ENCODE measurements at places on chromosomes 3 and 15.

- H3K4me3 ChIP-seq = no peak overlapping the region
- DNase-seq = no peak
- no peak overlapping the region for H3K27ac ChIP-seq
- no peaks in the 10 kb centered on the region for H3K4me1 ChIP-seq
Measured at GRCh38 chr15:43985976-43986680, 159.3 kb downstream of the WDR76 start.

GRCh38 chr3:65950340-65951326 lies 88.1 kb downstream of the MAGI1 start:
- H3K27me3 ChIP-seq = no peaks in the 10 kb centered on the region
- no peaks in the 10 kb centered on the region for H3K4me1 ChIP-seq
- DNase-seq = no peak
- no peak overlapping the region for H3K4me3 ChIP-seq

- H3K27me3 ChIP-seq = no peaks in the 10 kb centered on the region
- no peak for DNase-seq
- H3K36me3 ChIP-seq = no peaks in the 10 kb centered on the region
- H3K4me1 ChIP-seq = no peaks in the 10 kb centered on the region
Measured at GRCh38 chr3:42853056-42853455, 22.6 kb downstream of the CYP8B1 start.

DNA sequence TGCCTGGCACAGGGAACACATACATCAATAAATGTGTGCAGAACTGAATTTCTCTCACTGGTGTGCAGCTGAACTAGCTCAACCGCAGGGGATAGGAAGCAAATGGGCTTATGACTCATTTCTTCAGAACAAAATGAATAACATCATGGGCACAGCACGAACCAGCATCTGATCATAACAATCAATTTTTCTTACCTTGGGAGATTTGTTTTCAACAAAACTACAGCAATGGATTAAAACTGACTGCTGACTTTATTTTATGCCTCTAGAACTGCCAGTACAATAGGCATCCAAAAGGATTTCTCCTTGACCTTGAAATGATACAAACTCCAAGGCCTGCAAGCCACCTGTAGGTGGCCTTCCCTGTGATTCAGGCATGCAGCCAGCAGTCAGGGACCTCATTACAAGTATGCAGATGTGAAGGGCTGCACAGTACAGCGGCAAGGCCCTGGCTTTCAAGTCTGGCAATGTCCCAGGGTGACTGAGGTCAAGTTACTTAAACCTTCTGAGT lies 26.1 kb downstream of the TAMM41 start:
- H3K36me3 ChIP-seq = peaks cover 43% of the 10 kb centered on the region
- no peaks in the 10 kb centered on the region for H3K27me3 ChIP-seq
- H3K4me3 ChIP-seq = no peak overlapping the region

DNA sequence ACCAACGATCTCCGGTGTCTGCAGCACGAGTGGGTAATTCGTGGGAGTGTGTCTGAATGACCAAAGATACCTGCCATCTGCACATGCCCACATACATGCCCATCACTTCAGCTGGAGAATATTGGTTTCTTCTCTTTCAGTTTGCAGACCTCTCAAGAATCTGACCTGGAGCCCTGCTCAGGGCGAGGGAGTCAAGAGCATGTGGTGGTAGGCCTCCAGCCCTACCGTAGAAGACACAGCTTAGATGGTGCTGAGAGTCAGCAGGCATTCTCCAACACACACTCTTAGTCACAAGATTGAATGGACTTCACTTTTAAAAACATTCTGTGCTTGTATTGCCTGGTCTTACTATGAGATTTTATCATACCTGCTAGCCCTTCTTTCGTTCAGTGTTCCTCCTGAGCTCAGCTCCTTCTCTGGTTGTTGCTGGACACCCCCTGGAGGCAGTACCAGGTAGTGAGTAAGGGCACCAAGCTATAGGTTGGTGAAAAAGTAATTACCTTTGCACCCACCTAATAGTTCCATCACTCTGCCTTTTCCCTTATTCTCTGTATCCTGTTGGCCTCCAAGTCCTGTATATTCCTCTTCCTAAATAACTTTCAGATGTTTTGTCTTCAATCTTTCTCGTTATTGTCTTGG lies 252.0 kb downstream of the CACNA2D3 start:
- H3K36me3 ChIP-seq = no peaks in the 10 kb centered on the region
- no peak overlapping the region for H3K4me3 ChIP-seq
- no peak overlapping the region for H3K27ac ChIP-seq
- H3K27me3 ChIP-seq = no peaks in the 10 kb centered on the region
- DNase-seq = no peak
- no peaks in the 10 kb centered on the region for H3K4me1 ChIP-seq

GRCh38 chr3:53509494-53509893 lies 15.1 kb downstream of the CACNA1D start:
- H3K36me3 ChIP-seq = no peaks in the 10 kb centered on the region
- H3K4me1 ChIP-seq = no peaks in the 10 kb centered on the region
- H3K4me3 ChIP-seq = no peak overlapping the region
- no peak overlapping the region for H3K27ac ChIP-seq
- H3K27me3 ChIP-seq = peaks cover 4% of the 10 kb centered on the region

DNA sequence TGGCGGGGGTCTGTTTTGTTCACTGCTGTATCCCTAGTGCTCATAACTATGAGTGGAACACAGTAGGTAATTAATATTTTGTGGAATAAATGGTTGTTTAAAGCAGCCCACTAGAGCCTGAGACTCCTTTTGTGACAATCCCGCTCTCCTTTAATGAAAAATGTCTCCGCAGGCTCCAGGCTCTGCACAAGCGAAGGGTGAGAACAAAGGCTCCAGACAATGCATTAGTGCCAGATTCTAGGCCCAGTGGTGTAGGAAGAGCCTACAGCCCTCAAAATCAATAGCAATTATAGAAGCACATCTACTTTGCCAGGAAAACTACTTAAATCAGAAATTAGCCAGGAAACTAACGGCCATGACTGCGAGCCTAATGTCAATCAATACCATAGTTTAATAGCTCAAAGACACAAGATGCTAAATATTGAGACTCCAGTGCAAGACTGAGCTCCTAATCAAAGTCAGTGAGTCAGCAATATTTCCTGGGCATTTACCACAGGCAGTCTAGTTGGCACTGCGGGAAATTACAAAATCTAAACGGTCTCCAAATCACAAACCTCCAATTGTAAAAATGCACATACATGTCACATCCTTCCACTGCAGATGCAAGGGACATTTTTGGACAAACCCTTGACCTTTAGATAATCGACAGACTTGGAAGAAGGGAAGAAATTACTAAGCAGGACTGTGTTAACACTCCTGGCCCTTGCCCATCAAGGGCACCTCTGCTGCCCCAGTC lies 2.3 kb downstream of the ANXA2 start:
- no peak overlapping the region for H3K27ac ChIP-seq
- peaks cover 58% of the 10 kb centered on the region for H3K4me1 ChIP-seq
- no peak overlapping the region for H3K4me3 ChIP-seq
- H3K36me3 ChIP-seq = no peaks in the 10 kb centered on the region
- DNase-seq = no peak
- H3K27me3 ChIP-seq = no peaks in the 10 kb centered on the region

- H3K27ac ChIP-seq = no peak overlapping the region
- no peaks in the 10 kb centered on the region for H3K36me3 ChIP-seq
- no peak for DNase-seq
- no peak overlapping the region for H3K4me3 ChIP-seq
- H3K4me1 ChIP-seq = no peaks in the 10 kb centered on the region
- no peaks in the 10 kb centered on the region for H3K27me3 ChIP-seq
Measured at GRCh38 chr15:99187936-99188335, 61.4 kb downstream of the TTC23 start.

DNA sequence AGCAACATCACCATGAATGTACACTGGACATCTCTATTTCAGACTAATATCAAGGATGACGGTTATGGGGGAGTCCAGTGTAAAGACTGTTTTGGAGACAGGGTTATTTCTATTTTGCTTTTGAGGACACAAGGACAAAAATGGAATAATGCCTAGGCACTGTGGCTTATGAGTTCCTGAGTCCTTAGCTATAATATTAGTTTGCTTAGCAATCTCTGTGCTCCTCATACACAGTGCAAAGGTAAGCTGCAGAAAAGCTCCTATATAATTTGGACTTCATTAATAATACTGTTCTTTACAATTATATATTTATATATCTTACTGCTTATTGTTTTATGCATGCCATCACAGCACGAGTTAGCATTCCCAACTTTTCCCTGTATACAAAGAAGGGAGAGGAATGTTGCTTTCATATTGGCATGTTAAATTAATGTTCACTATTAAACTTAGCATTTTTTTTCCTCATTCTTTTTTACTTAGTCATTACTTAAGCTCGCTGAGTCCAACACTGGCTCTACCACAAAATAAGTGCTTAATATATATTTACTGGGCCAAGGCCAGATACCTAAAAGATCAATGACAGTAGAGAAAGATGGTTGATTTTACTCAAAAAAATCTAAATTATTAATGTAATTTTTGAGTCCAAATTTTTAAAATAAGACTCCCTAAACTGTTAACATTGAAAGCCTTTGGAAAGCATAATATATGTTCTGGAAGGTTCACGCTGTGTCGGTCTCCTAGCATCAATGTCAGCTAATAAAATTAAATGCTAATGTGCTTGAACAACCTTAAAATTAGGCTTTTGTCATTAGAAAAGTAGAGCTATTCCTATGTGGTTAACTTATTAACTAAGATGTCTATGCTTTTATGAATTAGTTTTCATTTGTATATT lies 13.8 kb downstream of the THBS1 start:
- H3K27ac ChIP-seq = no peak overlapping the region
- no peak overlapping the region for H3K4me3 ChIP-seq
- H3K27me3 ChIP-seq = no peaks in the 10 kb centered on the region
- no peaks in the 10 kb centered on the region for H3K36me3 ChIP-seq

DNA sequence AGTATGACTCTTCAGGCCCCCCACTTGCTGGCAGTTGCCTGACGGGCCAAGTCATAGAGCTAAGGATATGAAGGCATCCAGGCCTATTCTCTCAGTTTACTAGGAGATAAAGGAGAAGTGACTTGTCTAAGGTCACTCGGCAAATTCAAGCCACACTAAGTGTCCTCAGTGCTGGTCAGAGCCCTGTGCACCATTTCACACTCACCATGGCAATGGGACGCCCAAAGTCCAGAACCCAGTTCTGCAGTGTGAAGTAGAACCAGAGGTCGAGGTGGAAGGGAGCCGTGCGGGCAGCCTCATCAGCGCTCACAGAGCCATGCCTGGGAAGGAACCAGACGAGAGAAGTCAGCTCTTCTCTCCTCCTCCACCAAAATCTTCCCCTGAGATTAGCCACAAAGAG lies 11.2 kb downstream of the CLN6 start:
- no peaks in the 10 kb centered on the region for H3K4me1 ChIP-seq
- no peak for DNase-seq
- no peak overlapping the region for H3K27ac ChIP-seq
- H3K27me3 ChIP-seq = no peaks in the 10 kb centered on the region

DNA sequence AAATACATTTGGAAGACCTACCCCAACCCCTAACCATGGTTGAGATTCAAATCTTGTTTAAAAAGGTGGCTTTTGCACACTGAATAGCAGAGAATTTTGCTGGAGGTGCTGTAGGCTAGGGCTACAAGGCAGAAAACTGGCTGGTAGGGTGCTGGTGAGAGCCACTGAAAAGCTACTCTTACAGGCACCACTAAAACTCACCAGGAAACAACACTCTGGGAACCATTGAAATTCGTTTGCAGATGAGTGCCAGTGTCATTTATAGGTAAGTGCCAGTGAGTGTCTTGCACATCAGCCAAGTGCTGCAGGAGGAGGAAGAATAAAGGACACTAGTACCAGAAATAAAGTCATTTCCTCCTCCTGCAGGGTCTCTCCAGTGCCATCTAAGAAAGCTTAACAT lies 610.2 kb downstream of the ZNF385D start:
- H3K4me1 ChIP-seq = no peaks in the 10 kb centered on the region
- no peak for DNase-seq
- no peak overlapping the region for H3K27ac ChIP-seq
- H3K36me3 ChIP-seq = no peaks in the 10 kb centered on the region

DNA sequence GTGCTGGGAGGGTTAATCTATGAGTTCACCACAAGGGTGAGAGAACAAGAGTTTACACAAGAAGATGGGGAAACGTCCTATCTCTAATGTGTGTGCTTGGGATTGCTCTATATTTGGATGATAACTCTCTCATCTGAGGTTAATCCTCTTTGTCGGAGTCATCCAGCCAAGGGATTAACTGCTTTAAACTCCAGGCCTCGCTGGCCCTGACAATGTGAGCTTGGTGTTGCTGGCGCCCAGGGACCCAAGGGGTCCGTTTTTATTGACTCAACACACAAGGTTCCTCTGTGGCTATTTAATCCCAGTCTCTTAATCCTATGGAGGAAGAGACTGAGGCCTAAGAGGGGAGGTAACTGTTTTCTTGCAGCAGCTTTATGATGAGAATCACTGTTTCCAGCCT lies 14.2 kb downstream of the SV2B start:
- no peaks in the 10 kb centered on the region for H3K27me3 ChIP-seq
- H3K27ac ChIP-seq = no peak overlapping the region
- no peak overlapping the region for H3K4me3 ChIP-seq
- H3K36me3 ChIP-seq = no peaks in the 10 kb centered on the region
- no peaks in the 10 kb centered on the region for H3K4me1 ChIP-seq
- no peak for DNase-seq

GRCh38 chr3:12963231-12963896 lies 109.9 kb downstream of the IQSEC1 start:
- H3K27me3 ChIP-seq = no peaks in the 10 kb centered on the region
- H3K4me3 ChIP-seq = no peak overlapping the region
- DNase-seq = no peak
- peaks cover 51% of the 10 kb centered on the region for H3K4me1 ChIP-seq
- H3K36me3 ChIP-seq = no peaks in the 10 kb centered on the region

GRCh38 chr15:100929641-100930042 lies 10.5 kb downstream of the LRRK1 start:
- H3K36me3 ChIP-seq = no peaks in the 10 kb centered on the region
- no peaks in the 10 kb centered on the region for H3K27me3 ChIP-seq
- H3K4me1 ChIP-seq = no peaks in the 10 kb centered on the region

- peaks cover 8% of the 10 kb centered on the region for H3K4me1 ChIP-seq
- DNase-seq = no peak
- no peaks in the 10 kb centered on the region for H3K36me3 ChIP-seq
- no peak overlapping the region for H3K4me3 ChIP-seq
Measured at GRCh38 chr3:134371542-134372324, 2.5 kb downstream of the AMOTL2 start.

DNA sequence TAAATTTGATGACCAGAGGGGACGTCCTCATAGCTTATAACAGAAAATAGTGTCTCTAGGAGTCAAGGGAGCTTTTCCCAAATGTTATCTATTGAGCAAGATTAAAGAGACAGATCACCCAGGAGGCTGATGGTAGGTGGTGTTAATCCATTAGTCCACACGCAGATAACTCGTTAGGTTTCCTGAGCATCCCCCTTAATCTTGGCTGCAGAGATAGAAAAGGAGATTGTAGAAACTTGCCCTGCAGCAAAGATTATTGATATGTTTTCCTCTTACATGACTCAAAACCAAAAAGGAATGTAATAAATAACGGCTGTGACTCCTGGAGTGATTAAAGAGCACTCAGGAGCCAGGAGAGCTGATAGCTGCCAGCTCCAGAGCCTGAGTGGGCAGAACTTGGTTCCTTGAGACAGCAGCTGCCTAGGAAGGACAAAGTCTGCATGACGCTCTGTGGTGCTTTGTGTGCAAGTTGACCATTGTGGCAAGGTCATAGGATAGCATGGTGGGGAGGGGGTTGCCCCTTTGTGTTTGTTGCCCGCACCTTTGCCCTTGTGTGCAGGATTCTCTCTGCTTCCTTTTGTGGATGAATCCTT lies 234.8 kb downstream of the PTPRG start:
- no peaks in the 10 kb centered on the region for H3K36me3 ChIP-seq
- H3K27ac ChIP-seq = no peak overlapping the region
- H3K27me3 ChIP-seq = no peaks in the 10 kb centered on the region
- H3K4me1 ChIP-seq = no peaks in the 10 kb centered on the region
- DNase-seq = no peak

Data from effector memory CD4-positive, alpha-beta T cell (primary cell).